ENCODE measurements at places on chromosomes 6 and 20. TPM values are rescaled to one million over a fixed set of nuclear protein-coding genes. Genes with fewer than 3 reads are reported as not detected.

DNA sequence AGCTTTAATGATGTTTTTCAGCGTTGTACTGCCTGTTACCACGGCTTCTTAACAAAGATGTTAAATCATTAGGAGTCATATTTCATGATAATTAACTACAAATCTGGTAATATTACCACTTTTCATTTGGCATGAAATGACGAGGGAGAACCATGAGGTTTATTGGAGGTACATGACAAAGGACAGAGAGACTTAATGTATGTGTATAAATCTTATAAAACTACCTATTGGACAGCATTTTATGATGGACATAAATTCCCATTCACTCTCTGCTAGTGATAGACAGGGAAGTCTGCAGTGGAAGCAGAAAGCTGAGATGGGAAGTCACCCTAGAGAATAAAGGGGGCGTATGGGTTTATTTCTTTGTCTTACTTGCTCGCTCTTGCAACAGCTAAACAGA is 949.9 kb upstream of the FLRT3 start:
- no peak for DNase-seq

DNA sequence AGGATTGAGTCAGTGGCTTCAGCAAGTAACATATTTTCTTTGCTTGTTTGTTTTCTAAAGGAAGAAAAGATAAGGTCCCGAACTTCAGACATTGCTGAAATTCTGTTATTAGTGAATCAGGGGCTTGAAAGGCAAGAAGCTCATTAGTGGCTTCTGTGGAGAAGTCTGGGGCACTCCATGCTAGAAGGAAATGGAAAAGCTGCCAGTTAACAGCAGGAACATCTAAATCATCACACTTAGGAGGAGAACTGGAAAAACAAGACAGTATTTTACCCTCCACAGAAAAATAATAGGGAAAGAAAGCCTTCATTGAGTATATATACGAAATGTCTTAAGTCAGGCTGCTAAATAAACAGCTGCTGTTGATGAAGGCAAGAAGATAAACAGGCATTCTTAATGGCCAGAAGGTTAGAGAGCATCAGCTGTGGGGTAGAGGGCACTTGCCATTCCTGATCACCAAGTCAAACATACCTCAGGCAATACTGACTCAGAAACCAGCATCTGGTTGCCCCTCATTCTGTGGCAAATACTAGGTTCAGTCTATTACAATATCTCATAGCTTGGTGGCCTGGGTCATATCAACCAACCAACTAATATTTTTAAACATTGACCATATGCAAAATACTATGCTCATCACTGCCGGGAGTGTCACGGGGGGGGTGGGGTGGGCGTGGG is 143.2 kb upstream of the TENT5A start:
- no peak for DNase-seq

GRCh38 chr6:127554435-127555006 is 22.5 kb upstream of the C6orf58 start:
- peak; percentile 14 for DNase-seq

DNA sequence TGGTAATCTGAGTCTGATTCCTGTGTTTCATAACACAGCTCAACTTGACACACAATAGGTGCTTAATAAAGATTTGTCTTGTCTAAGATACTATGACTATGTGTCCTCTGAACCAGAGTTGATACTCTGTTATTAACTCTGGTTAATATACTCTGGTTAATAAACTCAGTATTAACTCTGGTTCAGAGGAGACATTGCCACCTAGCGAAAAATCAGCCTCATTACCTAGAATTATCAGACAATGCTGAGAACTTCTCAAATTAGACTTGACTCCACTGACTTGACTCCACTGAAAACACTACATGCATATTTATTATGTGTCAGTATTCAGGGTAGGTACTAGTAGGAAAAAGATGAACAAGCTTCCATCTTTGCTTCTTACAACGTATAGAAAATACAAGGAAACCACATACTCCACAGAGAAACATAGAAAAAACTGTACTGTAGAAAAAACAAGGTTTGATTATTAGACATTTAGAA is 73.9 kb downstream of the AHI1 start:
- no peak for DNase-seq

GRCh38 chr6:1393641-1394283 is 4.4 kb downstream of the FOXF2 start:
- DNase-seq = no peak

DNA sequence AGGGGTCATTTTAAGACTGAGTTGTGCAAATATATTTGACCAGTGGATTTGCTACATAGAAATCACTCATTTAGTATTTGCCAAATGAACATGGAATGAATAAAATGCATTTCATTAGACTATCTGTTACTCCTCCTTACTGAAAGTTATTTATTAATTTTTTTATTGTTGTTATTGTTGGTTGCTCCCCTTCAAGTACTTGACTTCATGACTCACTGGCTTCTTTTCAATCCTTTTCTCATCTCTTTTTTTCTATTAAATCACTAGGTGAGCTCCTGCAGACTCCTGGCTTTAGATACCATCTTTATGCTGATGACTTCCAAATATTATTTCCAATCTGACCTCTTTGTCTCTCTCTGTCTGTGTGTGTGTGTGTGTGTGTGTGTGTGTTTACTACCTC is 192.2 kb upstream of the FAM83B start:
- no peak for DNase-seq

GRCh38 chr20:20366551-20366875 is 1.4 kb upstream of the INSM1 start:
- no peak for DNase-seq

DNA sequence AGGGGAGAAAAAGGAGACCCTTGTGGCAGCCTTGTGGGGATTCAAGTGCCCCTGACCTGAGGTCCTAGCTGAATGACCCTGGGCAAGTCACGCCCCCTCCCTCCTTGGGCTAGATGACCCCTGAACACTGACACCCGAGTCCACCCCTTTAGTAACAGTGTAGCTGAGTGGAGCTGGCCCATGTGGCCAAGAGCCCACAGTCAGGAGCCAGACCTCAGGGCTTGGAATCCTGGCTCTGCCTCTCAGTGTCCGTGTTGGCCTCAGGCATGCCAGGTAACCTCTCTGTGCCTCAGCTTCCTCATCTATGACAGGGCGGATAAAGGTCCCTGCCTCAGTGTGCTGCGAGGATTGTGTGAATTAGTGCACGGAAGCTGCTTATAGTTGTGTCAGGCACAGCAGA is 14.3 kb downstream of the IP6K3 start:
- DNase-seq = no peak

IMPG1 gene
- total RNA-seq = not detected

COL12A1 gene
- total RNA-seq = not detected

STMND1 gene
- 0.43 TPM for total RNA-seq
